ENCODE measurements at places on chromosomes 12 and 14.

DNA sequence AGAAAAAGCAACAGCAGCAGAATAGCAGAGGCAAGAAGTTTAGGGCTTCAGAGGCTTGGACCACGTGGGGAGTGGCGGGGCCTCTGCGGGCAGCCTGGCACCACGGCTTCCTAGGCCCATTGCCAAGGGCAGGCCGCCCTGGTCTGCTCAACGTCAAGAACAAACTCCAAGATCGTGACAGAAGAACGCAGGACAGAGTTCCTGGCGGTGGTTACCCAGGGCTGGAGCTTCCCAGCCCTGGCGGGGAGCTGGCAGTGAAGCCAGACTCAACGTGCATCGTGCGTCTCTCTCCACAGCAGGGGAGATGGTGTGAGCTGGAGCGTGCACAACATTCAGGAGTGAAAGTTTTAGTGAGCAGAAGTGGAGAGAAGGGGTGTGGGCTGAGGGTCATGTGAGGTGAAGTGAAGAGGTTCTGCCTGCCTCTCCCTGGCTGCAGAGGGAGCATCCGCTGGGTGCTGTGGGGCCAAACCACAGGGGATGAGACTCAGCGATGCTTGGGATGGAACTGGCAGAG lies 13.9 kb upstream of the CACNA2D4 start:
- no peak for DNase-seq

GRCh38 chr12:18581232-18581962 lies 156.4 kb downstream of the PLCZ1 start:
- no peak for DNase-seq

DNA sequence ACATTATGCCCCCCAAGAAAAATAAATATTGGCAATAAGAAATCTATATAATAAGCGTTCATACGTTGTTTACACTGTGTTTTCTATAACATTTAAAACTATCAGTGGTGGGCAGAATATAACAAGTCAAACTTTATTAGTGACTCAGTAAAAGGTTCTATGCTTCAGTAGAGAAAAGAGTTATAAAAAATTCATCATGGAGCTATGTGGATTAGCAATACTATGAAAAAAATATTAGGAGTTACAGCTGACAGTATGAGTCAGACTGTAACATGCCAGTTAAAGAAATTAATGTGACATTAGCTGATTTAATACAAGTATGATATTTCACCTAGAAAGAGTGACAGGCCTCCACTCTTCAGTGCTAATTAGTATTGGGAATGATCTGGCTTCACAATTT lies 125.1 kb upstream of the GARIN6 start:
- DNase-seq = no peak

DNA sequence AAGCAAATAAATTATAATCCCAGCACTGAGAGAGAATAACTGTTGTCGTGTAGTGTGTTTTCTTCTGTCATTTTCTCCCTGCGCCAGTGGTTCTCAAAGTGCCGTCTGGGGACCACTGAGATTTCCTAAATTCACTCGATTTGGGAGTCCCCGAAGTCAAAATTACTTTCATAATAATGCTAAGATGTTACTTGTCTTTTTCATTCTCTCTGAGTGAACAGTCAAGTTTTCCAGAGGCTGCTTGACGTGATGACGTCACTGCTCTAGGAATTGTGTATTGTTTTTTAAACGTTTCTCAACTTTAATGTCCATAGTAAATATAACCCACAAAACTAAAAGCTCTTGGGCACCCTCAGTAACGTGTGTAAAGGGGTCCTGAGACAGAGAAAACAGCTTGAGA lies 796 bp upstream of the POP5 start:
- DNase-seq = no peak

Data from SIG-M5 (cell line).